Daoy (cell line): ENCODE measurements at places on chromosomes 12 and 14. TPM values are rescaled to one million over a fixed set of nuclear protein-coding genes. Genes with fewer than 3 reads are reported as not detected.

DNA sequence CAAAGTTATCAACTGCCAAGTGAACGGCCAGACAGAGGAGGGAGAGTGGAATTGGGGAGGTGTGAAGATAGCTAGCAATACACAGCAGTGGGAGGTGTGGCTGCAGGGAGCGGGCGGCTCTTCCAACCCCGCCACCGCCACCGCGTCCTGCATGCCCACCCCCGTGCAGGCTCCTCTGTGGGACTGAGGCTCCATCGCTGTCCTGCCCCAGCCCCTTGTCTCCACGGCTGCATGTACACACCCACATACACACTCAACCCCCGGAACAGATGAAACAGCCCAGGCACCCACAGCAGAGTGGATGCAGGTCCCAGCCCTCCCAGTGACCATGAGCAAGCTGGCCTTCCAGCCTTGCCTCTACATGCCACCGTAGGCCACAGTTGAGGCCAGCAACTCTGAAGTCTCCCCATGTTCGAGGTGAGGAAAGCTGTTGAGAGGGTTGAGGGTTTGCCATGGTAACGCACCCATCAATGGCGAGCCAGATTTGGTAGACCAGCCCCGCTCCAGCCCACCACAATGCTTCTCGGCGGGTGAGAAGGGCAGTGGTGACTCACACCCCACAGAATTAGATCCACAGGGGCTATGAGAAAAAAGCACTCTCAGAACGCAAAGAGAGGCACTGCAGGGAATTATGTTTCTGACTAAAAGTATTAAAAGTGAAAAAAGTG is 39.3 kb downstream of the PITPNM2 start:
- peak; percentile 57 for DNase-seq

- DNase-seq, result no peak
Measured at GRCh38 chr14:46198676-46199075, 452.9 kb downstream of the RPL10L start.

DNA sequence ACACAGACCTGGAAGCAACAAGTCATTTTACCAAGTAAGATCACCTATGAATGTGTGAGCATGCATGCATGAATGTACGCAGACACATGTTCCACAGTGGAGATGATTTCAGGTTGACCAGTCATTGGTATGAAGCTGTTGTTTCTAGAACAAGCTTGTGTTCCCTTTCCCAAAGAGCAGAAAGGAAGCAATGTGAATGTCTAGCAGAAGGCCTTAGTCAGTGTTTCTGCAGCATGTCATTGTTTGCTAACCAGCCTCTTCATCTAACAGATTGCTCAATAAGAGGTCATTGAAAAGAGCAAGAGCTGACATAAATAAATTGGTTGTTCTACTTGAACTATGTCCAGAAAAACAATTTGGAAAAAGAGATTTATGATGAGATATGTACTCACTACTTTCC is 191.4 kb downstream of the PLCZ1 start:
- no peak for DNase-seq

C1RL gene
- total RNA-seq, result 3.1 and 13.3 TPM in 2 replicates

TIMELESS gene
- 10.4 and 14.1 TPM in 2 replicates for total RNA-seq

CD69 gene
- total RNA-seq, result 0.12 and 0.57 TPM in 2 replicates
